ENCODE measurements at places on chromosomes 11 and 22.

DNA sequence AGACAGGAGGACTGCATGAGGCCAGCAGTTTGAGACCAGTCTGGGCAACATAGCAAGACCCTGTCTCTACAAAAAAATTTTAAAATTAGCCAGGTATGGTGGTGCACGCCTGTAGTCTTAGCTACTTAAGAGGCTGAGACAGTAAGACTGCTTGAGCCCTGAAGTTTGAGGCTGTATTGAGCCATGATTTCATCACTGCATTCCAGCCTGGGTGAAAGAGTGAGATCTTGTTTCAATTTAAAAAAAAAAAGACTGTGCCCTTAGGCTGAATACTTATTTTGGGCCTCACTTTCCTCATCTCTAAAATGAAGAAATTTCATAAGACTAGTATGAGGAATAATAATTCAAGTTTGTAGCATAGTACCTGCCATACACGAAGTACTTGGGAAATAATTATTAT is 6.9 kb downstream of the AQP11 start:
- DNase-seq: no peak

DNA sequence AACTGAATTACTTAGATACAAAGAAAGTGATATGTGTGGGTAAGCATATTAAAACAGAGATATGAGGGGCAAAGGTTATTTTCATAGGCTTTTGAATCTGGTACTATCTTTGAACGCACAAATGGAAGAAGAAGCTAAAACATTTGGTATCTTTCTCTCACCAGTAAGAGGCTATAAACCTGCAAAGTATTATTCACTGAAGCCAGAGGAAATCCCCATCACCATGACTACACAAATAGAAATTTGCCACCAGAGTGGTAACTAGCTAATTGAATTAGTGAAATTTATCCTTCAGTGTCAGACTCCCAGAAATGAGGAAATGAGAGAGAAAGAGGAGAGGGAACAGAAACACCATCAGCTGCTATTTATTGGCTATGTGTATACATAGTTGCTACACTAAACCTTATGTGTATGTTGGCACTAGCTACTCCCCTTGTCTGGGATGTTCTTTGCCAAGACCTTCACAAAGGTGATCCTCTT is 503.4 kb downstream of the DLG2 start:
- DNase-seq: no peak

- no peak for DNase-seq
Measured at GRCh38 chr11:49202287-49202976, 6.0 kb downstream of the FOLH1 start.

DNA sequence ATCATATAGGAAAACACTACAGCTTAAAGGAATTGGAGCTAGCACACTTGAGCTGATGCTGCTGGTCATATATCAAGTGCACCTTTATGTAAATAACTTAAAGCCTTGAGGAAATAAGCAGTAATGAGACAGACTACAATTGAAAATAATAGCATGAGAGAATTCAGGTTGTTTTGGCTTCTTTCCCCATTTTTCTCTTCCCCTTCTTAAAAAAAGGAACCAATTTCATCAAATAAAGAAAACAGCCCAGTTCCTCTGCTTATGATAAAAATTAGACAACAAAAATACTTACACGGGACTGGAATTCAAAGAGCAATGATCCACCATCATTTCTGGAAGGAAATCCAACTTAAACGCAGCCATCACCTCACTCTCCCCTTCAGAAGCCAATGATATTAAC is 50.2 kb upstream of the RAPSN start:
- no peak for DNase-seq

- DNase-seq: no peak
Measured at GRCh38 chr11:59272771-59273372, 60.1 kb upstream of the MPEG1 start.

- DNase-seq: no peak
Measured at GRCh38 chr11:16037179-16037578, 319.2 kb downstream of the SOX6 start.

GRCh38 chr22:48393041-48393370 is 1434.7 kb downstream of the BRD1 start:
- DNase-seq: no peak

GRCh38 chr22:40759294-40759840 is 59.8 kb downstream of the SLC25A17 start:
- no peak for DNase-seq

DNA sequence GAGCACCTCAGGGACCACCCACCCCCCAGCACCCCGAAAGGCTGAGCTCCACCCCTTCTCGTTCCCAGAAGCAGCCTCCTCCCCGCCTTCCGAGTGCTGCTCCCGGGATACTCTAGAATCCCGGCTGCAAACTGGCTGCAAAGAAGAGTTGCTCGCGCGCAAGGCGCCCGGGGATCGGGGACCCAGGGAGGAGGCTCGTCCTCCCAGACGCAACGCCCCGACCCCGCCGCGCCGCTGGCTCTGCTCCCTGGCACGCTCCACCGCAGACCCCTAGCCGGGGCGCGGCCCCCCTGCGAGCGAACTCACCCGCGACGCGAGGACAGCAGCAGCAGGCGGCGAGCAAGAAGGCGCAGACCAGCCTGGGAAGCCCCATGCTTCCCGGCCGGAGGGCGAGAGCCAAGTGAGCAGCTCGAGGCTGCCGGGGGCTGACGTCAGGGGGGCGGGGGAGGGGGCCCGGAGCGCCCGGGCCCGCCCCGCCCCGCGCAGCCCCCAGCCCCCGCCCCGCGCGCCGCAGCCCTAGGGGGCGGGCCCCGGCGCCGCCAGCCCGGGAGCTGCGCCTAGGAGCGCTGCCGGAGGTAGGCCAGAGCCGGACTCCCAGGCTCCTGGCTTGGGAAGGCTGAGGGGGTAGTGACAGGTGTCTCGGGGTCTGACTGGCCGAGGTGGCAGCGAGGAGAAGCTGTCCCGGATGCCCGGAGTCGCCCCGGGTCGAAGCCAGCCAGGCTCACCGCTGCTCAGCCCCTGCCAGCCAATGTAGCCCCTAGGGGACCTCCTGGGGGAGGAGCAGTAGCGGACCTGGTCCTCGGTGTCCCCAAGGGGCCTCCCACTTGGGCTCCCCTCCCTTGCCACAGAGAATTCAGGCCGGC is at the start of gene MCAM:
Gene MCAM (minus strand): TSS at position 402 of the 863 bp plus-strand sequence. CDS start 29 bp downstream, at position 373.
- DNase-seq: no peak

DNA sequence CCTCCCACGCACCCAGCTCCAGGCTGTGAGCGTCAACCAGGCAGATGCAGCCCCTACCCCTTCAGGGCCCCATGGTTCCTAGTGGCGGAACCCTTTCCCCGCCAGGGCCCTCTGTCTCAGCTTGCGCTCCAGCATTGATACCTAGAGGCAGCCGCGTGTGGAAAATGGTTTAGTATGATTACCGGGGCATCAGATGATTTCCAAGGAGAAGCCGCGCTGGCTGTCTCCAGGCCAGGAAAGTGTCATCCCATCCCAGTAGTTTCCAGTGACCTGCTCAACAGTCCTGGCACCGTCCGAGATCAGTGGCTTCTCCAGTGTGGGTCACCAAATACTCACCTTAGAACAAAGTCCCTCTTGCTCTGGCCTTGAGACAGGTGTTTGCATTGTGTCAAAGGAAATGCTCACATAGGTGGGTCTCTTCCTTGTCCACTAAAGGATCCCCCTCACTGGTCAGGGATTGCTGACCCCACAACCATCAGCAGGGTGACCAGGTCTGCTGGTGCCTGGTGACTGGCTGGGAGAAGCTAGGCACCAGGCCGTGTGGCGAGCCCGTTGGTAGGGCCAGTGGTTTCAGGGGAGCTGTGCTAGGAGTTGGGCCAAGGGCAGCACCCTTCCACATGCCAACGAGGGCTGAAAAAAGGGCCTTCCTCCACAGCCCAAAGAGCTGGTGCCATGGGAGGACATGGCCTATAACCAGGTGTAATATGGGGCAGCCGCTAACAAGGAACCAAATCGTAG is 109.4 kb downstream of the MORC2 start:
- DNase-seq: no peak

GRCh38 chr22:33837826-33838225 is 82.5 kb downstream of the LARGE1 start:
- no peak for DNase-seq

DNA sequence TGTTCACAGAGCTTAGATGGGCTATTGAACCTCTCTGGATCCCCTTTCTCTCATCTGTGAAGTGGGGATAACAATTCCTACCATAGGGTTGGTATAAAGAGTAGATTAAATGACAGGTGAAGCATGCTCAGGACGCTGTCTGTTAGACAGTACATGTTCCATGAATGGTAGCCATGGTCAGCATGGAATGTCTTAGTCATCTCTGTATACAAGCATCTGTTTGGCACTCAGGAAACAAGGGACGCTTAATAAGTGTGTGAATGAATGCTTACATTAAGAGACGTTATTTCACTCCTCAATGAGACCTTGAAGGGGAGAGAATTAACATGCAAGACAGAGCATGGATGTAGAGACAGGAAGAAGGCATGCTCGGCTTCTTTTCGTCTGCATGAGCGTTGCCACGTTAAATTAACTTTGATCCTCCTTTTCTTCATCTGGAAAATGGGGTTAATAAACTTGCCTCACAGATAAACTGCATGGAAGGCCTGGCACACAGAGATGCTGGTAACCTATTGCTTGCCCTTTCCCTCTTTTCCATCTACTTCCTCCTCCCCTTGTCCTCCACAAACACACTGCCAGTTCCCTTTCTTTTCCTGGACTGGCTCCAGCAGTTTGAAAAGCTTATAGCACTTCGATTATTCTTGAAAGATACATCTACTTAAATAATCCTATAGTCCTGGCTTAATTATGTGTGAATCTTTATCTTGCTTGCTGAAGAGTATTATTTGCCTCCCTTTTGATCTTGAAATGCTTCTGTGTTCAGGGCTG is 267.2 kb upstream of the MTNR1B start:
- no peak for DNase-seq

GRCh38 chr11:340539-341512 is 20.2 kb upstream of the IFITM3 start:
- DNase-seq: no peak

DNA sequence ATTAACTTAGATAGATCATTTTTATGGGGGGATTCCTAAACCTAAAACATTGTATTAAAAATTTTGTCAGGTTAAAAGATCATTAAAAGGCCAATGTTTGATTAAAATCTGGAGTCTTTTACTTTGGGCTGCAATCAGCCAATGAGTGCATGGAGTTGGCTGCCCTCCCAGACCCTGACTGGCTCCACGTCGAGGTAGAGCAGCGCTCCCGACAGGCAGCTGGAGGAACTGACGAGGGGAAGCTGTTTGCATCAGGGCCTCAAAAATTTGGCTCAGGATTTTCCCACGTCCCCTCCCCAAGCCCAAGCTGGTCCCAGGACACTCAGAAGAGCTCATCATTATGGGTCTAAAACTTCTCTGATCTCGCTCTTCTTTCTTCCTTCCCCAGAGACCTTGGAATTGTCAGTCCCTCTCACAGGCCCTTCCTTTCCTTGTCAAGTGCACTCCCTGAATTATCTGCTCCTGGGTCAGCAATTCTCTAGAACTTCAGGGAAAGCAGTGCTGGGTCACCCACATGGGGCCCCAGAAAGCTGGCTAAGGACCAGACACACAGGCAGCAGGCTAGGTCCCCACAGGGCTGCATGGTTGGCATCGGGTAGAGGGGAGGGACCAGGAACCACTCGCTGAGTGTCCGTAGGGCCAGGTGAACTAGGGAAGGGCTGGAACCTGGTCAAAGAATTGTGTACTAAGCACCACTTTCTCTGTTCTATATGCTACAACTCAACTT is 119.6 kb upstream of the IGLL5 start:
- no peak for DNase-seq

GRCh38 chr11:66607126-66607834 is 9.2 kb upstream of the RBM14 start:
- DNase-seq: no peak

DNA sequence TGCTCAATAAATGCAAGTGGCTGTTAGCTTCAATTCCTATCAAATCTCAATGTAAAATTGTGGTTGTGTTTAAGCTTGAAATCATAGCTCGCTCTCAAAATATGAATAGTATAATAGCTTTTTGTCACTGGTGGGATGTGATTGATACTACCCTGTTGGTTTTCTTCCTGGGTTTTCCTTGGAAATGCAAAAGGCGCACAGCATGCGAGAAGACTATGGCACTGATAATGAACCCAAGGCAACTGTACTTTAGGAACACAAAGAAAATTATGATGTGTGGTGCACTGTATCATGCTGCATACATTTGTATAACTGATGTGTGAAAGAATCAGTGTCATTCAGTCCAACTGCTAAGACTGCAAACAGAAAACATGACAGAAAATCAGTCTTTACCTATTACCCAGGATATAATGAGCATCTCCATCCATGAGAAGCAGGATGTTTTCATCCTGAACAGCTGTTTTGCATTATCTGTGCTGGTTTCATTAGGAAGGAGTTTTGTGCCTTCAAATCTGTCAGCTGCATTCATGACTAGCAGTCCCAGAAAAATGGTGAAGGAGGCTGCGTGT is 101.2 kb downstream of the TRPC6 start:
- DNase-seq: no peak

- DNase-seq: no peak
Measured at GRCh38 chr22:46678003-46678657, 57.9 kb downstream of the GRAMD4 start.

GRCh38 chr11:32006799-32007388 is 84.0 kb upstream of the RCN1 start:
- DNase-seq: no peak

- DNase-seq: no peak
Measured at GRCh38 chr11:115316696-115317095, 187.5 kb downstream of the CADM1 start.

DNA sequence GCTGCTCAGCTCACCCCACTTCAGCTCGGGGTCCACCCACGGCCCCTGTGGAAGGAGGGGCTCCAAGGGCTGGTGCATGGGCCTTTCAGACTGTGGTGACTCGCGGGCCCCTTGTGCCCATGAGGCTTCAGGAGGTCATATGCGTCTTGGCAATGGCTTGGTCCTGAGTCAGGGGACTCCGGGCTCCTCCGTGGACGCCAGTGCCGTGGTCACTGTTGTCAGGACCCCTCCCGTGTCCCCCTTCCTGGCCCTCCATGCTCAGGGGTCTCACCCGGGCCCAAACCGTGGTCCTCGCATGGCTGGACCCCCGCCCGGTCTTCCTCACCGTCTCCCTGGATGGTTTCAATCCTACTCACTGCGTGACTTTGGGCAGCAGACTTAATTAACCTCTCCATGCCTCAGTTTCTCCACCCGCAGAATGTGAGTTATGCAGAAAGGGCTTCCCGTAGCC is 436.4 kb downstream of the TBC1D22A start:
- DNase-seq: no peak

DNA sequence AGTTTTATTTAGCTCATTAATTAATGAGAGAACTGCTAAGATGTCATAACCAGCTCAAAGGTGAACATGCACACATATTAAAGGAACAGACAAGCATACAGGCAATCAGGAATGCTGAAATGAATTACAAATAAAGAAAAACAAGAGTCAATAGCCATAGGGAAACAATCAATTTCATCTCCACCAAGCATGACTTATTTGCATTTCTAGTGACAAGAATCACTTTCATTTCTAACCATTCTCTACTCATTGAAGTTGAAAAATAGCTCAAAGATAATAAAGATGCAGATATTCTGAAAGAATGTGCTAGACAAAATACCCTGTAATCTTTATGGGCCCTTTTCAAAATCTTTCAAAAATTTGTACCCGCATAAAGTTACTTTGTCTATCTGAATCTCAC is 23.2 kb downstream of the ISX start:
- DNase-seq: no peak

DNA sequence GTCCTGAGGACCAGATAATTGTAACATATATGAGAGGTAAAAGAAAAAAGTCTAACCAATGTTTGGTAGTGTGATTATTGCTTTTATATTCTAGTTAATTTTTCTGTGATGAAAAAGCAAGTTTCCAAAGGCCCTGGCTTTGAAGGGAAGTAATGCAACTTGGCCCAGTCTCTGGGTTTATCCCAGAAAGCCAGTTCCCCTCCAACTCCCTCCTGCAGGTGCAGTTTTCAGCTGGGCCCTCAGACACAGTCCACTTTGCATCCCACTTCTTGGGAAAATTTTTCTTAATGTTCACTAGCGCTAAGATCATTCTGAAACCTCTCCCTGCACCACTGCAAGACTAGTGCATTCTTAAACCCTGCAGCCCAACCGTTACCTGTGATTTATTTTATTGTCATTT is 586.8 kb downstream of the NTM start:
- DNase-seq: no peak
